A549 treated with DMSO at 1 μM for 4 hours (cell line): ENCODE measurements at places on chromosomes 1 and 21. TPM values are rescaled to one million over a fixed set of nuclear protein-coding genes. Genes with fewer than 3 reads are reported as not detected.

Gene PRAMEF12
- not detected in 5 replicates for total RNA-seq

Gene VHLL
- not detected in 5 replicates for total RNA-seq

Gene FMN2
- total RNA-seq: 5.0 to 7.4 TPM (median 6.4 TPM) in 5 replicates

Gene TMEM61
- 0.34 to 0.50 TPM (median 0.40 TPM) in 3 of 5 replicates, not detected in the others for total RNA-seq

Gene RNF220
- 54.5 to 64.3 TPM (median 56.8 TPM) in 5 replicates for total RNA-seq

Gene MX1
- 1.3 to 2.9 TPM (median 1.6 TPM) in 5 replicates for total RNA-seq

Gene SPRR2B
- not detected in 5 replicates for total RNA-seq

Gene AMIGO1
- total RNA-seq: 1.0 to 1.5 TPM (median 1.2 TPM) in 5 replicates

Gene LEMD1
- not detected in 5 replicates for total RNA-seq

Gene SRSF11
- total RNA-seq: 74.3 to 86.3 TPM (median 80.3 TPM) in 5 replicates

Gene CACNA1S
- total RNA-seq: 0.01 TPM in 1 of 5 replicates, not detected in the others

Gene HFM1
- 0.05 to 0.09 TPM (median 0.08 TPM) in 3 of 5 replicates, not detected in the others for total RNA-seq

Gene TMPRSS2
- 0.04 TPM in 1 of 5 replicates, not detected in the others for total RNA-seq

Gene EPHA8
- 0.02 TPM in 1 of 5 replicates, not detected in the others for total RNA-seq

Gene DCAF8
- 41.2 to 58.7 TPM (median 53.4 TPM) in 5 replicates for total RNA-seq

Gene CLK2
- total RNA-seq: 18.1 to 31.1 TPM (median 29.0 TPM) in 5 replicates

Gene CHI3L2
- 0.20 to 0.40 TPM (median 0.31 TPM) in 5 replicates for total RNA-seq

Gene KRTAP10-8
- total RNA-seq: not detected in 5 replicates

Gene SYPL2
- 0.10 to 0.19 TPM (median 0.15 TPM) in 5 replicates for total RNA-seq

Gene CD5L
- total RNA-seq: not detected in 5 replicates

Gene ERI3
- 46.1 to 62.4 TPM (median 56.7 TPM) in 5 replicates for total RNA-seq

Gene LCE4A
- not detected in 5 replicates for total RNA-seq

Gene CCDC30
- total RNA-seq: 0.46 to 1.0 TPM (median 0.77 TPM) in 5 replicates

Gene AQP10
- not detected in 5 replicates for total RNA-seq

Gene PIGR
- 0.23 TPM in 1 of 5 replicates, not detected in the others for total RNA-seq

Gene DMRTA2
- total RNA-seq: 0.14 to 0.26 TPM (median 0.18 TPM) in 5 replicates

Gene GBP6
- total RNA-seq: not detected in 5 replicates

Gene COL16A1
- 4.2 to 7.5 TPM (median 5.3 TPM) in 5 replicates for total RNA-seq

Gene CFHR5
- total RNA-seq: not detected in 5 replicates

Gene OSCP1
- total RNA-seq: 5.4 to 6.5 TPM (median 5.8 TPM) in 5 replicates

Gene LCE6A
- total RNA-seq: not detected in 5 replicates

Gene RGSL1
- not detected in 5 replicates for total RNA-seq

Gene CEPT1
- 13.1 to 14.9 TPM (median 14.1 TPM) in 5 replicates for total RNA-seq

Gene SPATA46
- total RNA-seq: not detected in 5 replicates

Gene TNNT2
- total RNA-seq: 0.13 to 0.34 TPM in 2 of 5 replicates, not detected in the others

Gene ISG15
- 18.0 to 26.2 TPM (median 22.7 TPM) in 5 replicates for total RNA-seq

Gene AMY1B
- not detected in 5 replicates for total RNA-seq

Gene NMNAT2
- total RNA-seq: 0.51 to 0.85 TPM (median 0.60 TPM) in 5 replicates

Gene CTNNBIP1
- 7.8 to 12.2 TPM (median 9.0 TPM) in 5 replicates for total RNA-seq

Gene S100A3
- 79.7 to 94.4 TPM (median 93.6 TPM) in 5 replicates for total RNA-seq

Gene NPR1
- total RNA-seq: 0.95 to 1.3 TPM (median 1.1 TPM) in 5 replicates

Gene GJA9
- 0.05 to 0.09 TPM (median 0.08 TPM) in 3 of 5 replicates, not detected in the others for total RNA-seq

Gene SYT11
- total RNA-seq: 1.1 to 1.7 TPM (median 1.5 TPM) in 5 replicates

Gene CELA3A
- not detected in 5 replicates for total RNA-seq

Gene GTF2B
- 26.3 to 31.0 TPM (median 29.0 TPM) in 5 replicates for total RNA-seq

Gene DPYD
- 1.7 to 3.2 TPM (median 2.3 TPM) in 5 replicates for total RNA-seq

Gene ELOVL1
- total RNA-seq: 138 to 168 TPM (median 144 TPM) in 5 replicates

Gene EXO5
- 3.1 to 4.8 TPM (median 4.5 TPM) in 5 replicates for total RNA-seq

Gene RXFP4
- not detected in 5 replicates for total RNA-seq

Gene GBP4
- total RNA-seq: 0.02 to 0.05 TPM (median 0.02 TPM) in 3 of 5 replicates, not detected in the others
